ENCODE measurements at places on chromosomes 7 and 10.

DNA sequence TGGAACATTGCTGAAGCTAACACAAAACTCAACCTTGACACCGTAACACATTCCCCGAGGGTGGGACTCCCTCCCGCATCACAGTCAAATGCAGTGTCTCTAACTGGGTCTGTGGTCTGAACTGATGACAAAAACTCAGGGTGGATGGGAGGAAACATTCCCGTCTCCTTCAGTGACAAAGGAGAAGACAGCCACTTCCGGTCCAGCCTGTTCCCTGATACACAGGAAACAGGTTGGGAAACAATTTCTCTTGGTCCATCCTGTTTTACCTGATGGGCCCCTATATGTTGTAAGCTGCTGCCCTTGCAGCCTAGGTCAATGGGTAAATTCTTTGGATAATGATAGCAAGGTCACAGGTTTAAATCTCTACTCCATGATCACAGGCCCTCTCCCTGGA lies 20.4 kb downstream of the SLC13A4 start:
- DNase-seq = no peak

- DNase-seq = no peak
Measured at GRCh38 chr7:39199006-39199405, 221.3 kb downstream of the POU6F2 start.

DNA sequence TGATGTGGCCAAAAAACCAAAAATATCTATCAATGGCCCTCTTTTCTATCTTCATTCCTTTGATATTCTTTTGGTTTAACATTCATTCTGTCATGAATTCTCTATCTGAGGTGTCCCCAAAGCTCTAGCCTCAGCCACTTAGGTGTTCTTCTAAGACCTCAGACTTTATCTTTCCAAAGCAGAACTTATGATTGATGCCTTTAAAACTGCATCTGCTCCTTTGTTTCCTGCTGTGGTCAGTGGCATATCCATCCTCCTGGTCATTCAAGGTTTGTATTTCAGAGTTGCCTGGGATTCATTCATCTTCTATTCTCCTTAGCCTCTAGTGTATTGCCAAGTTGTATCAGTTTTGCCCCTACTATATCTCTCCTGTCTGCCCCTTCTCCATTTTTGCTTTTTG lies 30.6 kb downstream of the FHIP2A start:
- no peak for DNase-seq

GRCh38 chr7:25574828-25575227 lies 346.5 kb upstream of the NPVF start:
- DNase-seq = no peak

GRCh38 chr7:66824041-66824440 lies 83.5 kb downstream of the RABGEF1 start:
- no peak for DNase-seq

GRCh38 chr7:10888861-10889260 lies 84.8 kb upstream of the PHF14 start:
- no peak for DNase-seq

Data from HTR-8/SVneo (cell line).